ENCODE measurements at places on chromosomes 13 and 19.

GRCh38 chr13:44407379-44407778 lies 33.8 kb downstream of the SERP2 start:
- DNase-seq: no peak

DNA sequence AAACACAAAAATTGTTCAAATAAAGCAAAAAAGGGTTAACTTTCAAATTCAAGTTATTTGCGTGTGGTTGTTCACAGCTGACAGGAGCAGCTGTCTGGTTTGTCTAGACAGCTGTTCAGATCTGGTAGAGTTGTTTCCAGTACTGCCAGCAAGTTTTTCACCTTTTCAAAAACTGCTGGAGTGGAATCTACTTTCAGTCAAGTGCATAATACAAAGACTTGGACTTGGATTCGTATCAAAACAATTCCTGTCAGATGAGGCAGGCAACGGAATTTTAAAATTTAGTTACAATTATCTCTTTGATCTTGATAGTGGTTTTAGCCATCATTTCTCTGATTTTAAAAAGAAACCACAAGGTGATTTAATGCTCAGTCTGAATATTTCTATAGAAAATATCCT lies 51.7 kb upstream of the EEF1AKMT1 start:
- DNase-seq: no peak

GRCh38 chr13:74662905-74663304 lies 528.7 kb upstream of the KLF12 start:
- DNase-seq: no peak

GRCh38 chr19:3082331-3082730 lies 11.8 kb upstream of the GNA11 start:
- DNase-seq: no peak

DNA sequence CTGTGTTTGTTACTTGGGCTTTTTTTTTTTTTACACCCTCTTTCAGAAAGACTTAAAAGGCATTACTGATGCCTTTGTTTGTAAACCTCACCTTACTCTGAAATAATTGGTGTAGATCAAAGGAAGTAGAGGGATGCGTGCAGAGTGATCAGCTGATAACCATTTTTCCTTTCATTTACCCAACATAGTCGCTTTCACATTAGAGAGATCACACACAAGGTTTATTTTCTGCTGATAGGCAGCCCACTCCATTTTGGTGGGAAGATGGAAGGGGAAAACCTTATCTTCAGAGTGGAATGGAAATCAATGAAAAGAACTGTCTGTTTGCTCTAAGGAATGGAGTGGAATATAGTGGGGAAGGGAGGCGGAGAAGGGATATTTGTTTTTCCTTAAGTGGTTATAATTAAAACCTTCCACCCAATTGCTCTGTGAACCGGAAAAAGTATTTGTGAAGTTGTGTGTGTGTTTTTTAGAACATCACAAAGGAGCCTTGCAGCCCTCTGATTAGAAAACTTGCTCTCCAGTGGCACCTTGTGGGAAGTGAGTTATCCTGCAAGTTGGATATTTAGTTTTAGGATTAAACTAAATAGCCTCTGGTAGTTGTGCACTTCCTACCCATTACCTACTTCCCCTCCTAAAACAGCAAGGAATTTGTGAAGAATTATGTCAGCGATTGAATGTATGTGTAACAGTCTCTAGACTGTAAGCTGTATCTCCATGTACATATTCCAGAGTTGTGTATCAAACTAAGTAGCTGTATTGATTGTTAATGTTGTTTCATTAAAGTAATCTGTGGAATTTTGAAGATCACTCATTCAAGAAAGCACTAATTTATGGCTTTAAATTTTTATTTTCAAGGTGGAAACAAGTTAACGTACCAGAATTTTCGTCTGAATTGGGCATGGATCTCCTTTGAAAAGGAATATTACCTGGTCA lies 76.8 kb downstream of the FREM2 start:
- DNase-seq: no peak

DNA sequence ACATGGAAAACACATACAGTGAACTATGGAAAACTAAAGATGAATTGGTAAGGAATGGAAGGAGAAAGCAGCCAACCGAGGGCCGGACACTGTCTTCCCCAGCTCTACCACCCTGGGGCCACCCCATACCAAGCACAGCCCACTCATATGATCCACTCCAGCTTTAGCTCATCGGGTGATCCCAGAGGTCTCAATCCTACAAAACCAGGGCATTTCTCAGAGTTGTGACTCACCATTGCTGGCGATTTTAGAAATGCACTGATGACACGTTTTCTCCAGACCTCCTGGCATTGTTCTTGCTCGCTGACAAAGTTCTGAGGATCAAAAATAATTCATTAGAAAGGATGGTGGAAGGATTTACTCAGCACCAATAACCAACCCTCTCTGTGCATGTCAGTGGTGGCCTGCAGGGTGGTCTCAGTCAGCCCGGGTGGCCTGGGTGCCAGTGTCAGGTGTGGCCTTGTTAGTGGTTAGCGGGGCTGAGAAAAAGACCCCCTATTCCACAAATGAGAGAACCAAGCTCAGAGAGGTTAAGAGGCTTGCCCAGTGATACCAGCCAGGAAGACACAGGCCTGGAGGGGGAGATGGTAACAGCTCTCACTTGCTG lies 6.6 kb downstream of the TMEM272 start:
- DNase-seq: no peak

DNA sequence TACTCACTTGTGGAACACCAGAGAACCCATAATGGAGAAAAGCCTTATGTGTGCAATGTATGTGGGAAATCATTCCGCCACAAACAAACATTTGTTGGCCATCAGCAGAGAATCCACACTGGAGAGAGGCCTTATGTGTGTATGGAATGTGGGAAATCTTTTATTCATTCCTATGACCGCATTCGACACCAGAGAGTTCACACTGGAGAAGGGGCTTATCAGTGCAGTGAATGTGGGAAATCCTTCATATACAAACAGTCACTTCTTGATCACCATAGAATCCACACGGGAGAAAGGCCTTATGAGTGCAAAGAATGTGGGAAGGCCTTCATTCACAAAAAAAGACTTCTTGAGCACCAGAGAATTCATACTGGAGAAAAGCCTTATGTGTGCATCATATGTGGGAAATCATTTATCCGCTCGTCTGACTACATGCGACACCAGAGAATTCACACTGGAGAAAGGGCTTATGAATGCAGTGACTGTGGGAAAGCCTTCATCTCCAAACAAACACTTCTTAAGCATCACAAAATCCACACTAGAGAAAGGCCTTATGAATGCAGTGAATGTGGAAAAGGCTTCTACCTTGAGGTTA lies 10.9 kb downstream of the ZNF549 start:
- DNase-seq: no peak

GRCh38 chr19:14826006-14826405 lies 9.0 kb downstream of the OR7A5 start:
- no peak for DNase-seq

DNA sequence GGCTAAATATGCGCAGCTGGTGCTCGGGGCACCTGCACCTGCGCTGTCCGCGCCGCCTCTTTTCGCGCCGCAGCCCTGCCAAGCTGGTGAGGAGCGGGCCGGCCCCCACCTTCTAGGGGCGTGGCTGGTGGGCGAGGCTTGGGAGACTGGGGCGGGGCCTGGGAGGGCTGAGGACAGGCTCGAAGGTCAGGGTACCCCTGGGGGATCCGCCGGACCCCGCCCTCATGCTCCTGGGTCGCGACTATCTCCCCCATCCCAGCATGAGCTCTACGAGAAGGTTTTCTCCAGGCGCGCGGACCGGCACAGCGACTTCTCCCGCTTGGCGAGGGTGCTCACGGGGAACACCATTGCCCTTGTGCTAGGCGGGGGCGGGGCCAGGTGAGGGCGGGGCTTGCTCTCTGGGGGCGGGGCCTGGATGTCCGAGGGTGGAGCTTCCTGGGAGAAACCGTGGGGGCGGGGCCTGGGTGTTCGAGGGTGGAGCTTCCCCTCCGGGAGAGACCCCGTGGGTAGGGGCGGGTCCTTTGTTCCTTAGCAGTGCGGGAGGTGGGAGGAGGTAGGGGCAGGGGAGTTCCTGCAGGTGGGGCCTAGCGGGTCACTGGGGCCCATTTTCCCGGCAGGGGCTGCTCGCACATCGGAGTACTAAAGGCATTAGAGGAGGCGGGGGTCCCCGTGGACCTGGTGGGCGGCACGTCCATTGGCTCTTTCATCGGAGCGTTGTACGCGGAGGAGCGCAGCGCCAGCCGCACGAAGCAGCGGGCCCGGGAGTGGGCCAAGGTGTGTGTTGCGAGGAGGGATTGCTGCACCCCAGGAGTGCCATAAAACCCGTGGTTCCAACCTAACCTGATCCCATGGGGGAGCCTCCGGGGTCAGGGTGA lies 19.7 kb downstream of the PNPLA6 start:
- no peak for DNase-seq

DNA sequence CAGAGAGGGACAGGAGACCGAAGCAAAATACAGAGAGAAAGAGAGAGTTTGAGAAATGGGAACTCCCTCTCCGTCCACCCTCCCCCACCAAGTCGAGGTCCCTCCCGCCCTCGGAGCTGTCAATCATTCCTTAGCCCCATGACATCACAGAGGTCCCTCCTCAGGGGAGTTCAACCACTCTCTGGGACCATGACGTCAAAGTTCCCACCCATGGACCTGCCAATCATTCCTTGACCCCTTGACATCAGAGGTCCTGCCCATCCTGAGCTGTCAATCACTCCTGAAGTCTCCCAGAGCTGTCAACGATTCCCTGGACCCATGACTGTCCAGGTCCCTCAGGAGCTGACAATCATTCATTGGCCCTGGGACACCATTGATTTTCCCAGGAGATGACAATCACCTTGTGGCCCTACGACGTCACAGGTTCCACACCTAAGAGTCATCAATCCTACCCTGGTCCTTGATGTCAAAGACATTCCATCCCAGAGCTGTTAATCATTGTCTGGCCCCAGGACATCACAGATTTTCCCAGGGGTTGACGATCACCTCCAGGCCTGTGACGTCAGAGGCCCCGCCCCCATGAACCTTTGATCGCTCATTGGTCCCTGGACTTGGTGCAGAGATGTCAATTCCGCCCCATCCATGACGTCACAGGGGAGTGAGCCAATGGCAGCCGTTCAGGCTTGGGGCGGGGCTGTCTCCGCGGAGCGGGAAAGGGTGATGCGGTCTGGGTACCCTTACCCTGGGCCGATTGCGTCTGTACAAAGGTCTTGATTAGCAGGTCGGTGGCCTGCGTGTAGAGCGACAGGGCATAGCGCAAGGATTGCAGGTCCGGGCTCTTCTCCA lies 61.7 kb downstream of the COLGALT1 start:
- DNase-seq: no peak

- DNase-seq: no peak
These were observed 26.7 kb downstream of the FAAP24 start for GRCh38 chr19:32998722-32999121.

DNA sequence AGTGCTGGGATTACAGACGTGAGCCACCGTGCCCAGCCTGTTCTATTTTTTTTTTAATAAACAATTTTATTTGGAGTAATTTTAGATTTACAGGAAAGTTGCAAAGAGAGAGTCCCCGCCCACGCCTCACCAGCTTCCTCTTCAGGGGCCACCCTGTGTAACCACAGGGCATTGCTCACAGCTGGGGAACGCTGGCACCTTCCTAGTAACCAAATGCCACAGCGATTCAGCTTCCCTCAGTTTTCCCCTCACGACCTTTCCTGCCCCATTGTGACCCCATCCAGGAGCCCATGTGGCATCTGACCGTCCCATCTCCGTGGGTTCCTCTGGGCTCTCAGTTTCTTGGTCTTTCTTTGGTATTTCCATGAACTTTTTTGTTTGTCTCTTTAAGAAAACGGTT lies 83.9 kb downstream of the GNG7 start:
- peak; percentile 71 for DNase-seq

DNA sequence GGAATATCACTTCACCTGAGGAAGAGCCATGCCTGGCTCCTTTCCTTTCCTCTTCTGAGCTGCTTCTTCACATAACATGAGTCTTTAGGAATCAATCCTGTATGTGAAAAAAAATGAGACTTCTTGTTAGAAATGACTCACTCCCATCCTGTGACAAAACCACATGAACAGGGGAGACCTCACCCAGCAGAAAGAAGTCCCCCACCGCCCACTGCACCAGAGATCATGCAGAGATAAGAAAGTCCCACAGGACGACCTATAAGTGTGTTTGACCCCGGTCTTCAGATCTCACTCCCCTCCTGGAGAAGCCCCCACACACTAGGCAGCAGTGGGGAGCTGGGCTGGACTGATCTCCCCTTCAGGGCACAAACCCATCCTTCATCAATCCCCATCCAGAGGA lies 7.8 kb downstream of the ZNF600 start:
- DNase-seq: no peak

- DNase-seq: no peak
These were observed 20.1 kb downstream of the C19orf12 start for GRCh38 chr19:29694669-29695627.

- DNase-seq: peak; percentile 84
These were observed 513 bp downstream of the CIRBP start for GRCh38 chr19:1269478-1270212.

GRCh38 chr13:91946498-91947070 lies 548.2 kb downstream of the GPC5 start:
- DNase-seq: no peak

DNA sequence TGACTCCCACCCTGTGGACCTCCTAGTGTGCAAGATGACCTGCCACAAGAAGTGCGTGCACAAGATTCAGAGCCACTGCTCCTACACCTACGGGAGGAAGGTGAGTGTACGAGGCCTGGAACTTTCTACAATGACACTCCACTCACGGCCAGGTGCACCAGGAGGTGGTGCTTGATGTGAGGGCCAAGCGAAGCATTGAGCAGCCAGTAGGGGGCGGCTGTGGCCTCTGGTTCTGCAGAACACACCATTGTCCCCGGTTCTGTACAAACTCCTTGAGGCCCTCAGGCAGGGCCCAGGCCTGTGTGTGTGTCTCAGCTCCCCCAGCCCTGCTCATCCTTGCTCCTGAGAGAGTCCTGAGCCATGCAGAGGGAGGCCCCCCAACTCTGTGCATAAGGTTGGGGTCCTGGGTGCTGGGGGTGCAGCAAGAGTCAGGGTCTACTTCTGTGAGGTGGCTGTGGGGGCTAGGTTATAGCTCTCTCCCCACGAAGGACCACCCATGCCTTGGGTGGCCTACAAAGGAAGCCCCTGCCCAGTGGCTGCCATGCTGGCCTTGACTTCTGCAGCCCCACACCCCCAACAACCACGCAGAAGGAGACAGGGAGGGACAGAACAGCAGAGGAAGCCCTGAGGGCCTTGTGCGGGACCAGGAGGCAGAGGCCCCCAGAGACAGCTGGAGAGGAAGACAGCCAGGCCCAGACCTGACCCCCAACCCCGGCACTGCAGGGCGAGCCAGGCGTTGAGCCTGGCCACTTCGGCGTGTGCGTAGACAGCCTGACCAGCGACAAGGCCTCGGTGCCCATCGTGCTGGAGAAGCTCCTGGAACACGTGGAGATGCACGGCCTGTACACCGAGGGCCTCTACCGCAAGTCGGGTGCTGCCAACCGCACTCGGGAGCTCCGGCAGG lies 9.7 kb upstream of the USE1 start:
- no peak for DNase-seq

Measured in HS-27A (cell line).